ENCODE measurements at places on chromosomes 12 and 14.

- no peak for DNase-seq
These were observed 6.9 kb upstream of the TSPAN8 start for GRCh38 chr12:71164568-71165197.

DNA sequence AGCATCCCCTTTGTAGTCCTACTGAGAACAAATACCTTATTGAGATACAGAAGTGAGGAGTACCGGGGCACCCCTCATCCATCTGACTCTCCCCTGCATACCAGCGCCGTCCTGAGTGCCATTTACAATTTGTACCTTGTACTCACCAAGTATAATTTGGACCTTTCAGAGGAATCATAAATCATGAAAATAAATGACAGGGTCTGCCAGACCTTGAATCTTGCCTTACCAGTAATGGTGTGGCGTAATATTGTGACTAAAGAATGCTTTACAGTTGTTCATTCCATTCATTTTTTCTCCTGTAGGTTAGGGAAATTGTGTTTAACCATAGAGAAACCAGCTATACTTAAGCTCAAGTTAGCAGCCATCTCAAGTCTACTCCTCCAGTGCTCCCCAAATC lies 243.7 kb upstream of the RGS6 start:
- peak; percentile 24 for DNase-seq

DNA sequence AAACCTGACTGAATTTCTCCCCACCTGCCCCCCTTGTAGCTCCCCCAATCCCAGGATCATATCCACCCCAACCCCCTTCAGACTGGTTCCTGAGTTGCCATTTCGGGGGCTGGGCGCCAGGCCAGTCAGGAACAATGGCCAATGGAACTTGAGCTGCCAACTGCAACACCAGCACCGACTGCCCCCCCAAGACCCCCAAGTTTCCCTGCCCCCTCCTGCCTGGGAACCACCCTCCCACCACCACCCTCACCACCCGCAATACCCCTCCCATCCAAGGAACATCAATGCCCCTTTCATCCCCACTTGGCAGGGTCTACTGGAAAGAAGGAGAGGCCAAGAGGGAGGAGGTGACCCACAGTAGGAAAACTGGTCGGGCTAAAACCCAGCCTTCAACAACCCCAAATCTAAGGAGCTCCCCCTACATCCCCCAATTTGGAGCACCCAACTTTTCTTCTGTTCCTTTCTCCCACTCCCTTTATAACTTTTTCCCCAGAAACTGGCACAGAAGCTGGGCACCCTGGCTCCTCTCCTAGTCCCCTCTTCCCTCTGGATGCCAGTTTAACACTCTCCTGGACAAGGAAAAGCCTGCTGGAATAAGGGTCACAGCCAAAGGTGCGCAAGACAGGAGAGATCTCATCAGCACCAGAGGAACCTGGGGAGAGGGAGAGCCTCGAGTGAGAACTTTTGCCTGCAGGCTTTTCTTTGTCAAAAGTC lies 1.6 kb upstream of the NDRG2 start:
- no peak for DNase-seq

DNA sequence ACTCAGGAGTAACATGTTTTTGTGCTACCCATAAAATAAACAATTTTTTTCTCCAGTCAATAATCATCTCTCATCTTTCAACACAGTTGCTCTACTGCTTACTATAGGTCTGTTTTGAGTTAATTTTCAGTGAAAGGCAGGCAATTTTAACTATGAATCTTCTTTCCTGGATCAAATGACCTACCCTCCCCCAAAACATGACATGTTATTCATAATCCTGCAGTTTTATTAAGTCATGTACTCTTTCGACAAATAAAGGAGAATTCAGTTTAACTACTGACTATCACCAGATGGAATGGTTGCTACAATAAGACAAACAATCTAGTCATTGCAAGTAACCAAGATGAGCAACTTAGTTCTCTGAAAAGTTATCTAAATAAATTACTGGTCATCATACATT lies 106.0 kb upstream of the FAR2 start:
- DNase-seq = no peak
